SJCRH30 (cell line): ENCODE measurements at places on chromosomes 5 and 9. TPM values are rescaled to one million over a fixed set of nuclear protein-coding genes. Genes with fewer than 3 reads are reported as not detected.
A peak's percentile ranks its signal among the peaks of the same experiment; 100 is the strongest.

DNA sequence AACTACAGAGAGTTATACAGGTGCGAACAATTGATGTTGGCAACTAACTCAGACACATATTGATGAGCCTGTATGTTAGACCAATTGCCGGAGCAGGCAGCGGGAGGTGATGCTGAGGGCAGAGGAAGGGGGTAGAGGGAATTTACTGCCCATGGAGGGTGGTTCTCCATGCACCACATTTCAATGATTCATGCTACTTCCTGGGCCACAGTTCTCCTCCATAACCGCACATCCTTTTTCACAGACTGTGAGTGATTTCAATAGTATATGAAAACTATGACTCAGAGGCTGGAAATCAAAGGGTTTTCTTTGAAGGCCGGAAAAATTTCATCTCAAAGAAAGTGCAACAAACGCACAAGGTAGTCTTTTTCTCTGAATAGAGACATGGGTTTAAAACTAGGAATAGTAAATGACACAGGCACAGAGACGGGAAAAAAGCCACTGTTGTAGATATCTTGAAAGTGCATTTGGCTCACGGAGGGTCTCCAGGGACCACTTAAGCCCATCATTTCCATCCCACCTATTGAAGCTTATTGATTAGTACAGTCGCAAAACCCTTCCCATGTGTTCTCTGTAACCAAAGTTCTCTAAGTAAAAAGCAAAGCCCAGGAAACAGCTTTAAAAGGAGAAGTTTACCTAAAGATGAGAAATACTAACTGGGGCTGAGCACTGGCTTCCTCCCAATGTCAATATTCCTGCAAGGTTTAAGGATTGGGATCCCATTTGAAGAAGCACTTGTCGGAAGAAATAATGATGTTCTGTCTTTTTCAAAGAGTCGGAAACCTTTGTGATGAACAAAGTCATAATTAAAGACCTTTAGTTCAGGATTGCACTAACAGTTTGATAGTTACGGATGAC is 28.0 kb upstream of the ADAM19 start:
- no peak overlapping the region for H3K4me3 ChIP-seq
- DNase-seq, result no peak
- peak overlapping the region; percentile 21 for H3K27ac ChIP-seq
- H3K36me3 ChIP-seq, result no peaks in the 10 kb centered on the region
- H3K4me1 ChIP-seq, result peaks cover 3% of the 10 kb centered on the region; the same call in 1 of the 2 replicates
- no peaks in the 10 kb centered on the region for H3K27me3 ChIP-seq

GRCh38 chr9:84412654-84413053 is 72.1 kb upstream of the SLC28A3 start:
- DNase-seq, result no peak
- no peak overlapping the region for H3K4me3 ChIP-seq
- no peak overlapping the region for H3K27ac ChIP-seq
- H3K36me3 ChIP-seq, result no peaks in the 10 kb centered on the region
- H3K4me1 ChIP-seq, result no peaks in the 10 kb centered on the region
- peaks cover 10% of the 10 kb centered on the region; the same call in 1 of the 2 replicates for H3K27me3 ChIP-seq

PKD2L2 gene
- not detected in 2 replicates for total RNA-seq

DNA sequence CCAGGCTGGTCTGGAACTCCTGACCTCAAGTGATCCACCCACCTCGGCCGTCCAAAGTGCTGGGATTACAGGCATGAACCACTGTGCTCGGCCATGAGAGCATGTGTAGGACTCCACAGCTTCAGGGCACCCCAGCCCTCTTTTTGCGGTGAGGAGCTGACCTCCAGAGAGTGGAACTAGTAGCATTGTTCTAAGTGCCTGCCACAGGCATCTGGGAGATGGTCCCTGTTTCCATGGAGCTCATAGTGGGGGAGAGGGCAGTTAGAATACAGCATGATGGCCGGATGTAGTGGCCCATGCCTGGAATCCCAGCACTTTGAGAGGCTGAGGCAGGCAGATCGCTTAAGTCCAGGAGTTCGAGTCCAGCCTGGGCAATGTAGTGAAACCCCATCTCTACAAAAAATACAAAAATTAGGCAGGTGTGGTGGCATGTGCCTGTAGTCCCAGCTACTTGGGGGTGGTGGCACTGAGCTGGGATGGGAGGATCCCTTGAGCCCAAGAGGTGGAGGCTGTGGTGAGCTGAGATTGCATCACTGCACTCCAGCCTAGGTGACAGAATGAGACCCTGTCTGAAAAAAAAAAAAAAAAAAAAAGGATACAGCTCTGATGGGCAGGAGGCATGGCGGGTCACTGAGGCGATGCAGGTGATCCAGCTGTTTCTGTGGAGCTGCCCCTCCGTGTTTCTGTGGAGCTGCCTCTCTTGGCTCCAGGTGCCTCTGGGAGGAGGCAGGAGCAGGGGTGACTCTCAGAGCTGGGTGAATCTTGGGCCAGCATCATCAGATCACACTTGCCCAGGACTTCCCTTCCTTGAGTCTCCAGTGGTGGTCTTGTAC is 4.2 kb downstream of the ASS1 start:
- no peaks in the 10 kb centered on the region for H3K27me3 ChIP-seq
- H3K4me1 ChIP-seq, result peaks cover 56% of the 10 kb centered on the region
- no peaks in the 10 kb centered on the region for H3K36me3 ChIP-seq
- no peak overlapping the region for H3K4me3 ChIP-seq
- H3K27ac ChIP-seq, result no peak overlapping the region; the same call in 1 of the 2 replicates
- no peak for DNase-seq

DNA sequence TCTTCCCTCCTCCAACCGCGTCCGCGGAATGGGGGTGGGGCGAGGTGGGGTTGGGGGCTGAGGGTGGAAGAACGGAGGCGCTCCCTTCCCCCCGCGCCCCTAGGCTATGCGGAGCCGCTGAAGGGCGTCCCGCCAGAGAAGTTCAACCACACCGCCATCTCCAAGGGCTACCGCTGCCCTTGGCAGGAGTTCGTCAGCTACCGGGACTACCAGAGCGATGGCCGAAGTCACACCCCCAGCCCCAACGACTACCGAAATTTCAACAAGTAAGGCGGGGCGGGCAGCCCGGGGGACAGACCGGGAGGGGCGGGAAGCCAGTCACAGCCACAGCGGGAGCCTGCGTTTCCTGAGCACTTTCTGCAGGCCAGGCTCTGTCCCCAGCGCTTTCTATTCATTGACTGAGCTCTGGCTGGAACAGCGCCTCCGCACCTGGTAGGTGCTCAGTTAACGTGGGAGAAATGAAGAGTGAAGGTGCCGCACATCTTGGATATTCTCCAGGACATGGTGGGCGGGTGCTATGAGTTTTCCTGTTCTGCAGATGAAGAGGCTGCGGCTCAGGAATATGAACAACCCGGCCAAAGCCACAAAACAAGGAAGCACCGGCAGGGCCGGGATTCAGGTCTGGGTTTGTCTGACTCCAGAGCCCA is 11.3 kb downstream of the MYOZ3 start:
- peaks cover 2% of the 10 kb centered on the region; the same call in 1 of the 2 replicates for H3K27me3 ChIP-seq
- H3K4me1 ChIP-seq, result peaks cover 6% of the 10 kb centered on the region; the same call in 1 of the 2 replicates
- H3K4me3 ChIP-seq, result no peak overlapping the region
- no peak for DNase-seq
- H3K27ac ChIP-seq, result no peak overlapping the region

- H3K4me3 ChIP-seq, result no peak overlapping the region
- no peak for DNase-seq
- no peaks in the 10 kb centered on the region for H3K27me3 ChIP-seq
- H3K4me1 ChIP-seq, result no peaks in the 10 kb centered on the region
- no peak overlapping the region for H3K27ac ChIP-seq
- H3K36me3 ChIP-seq, result no peaks in the 10 kb centered on the region
Observed at GRCh38 chr5:138726848-138727247, 26.4 kb upstream of the CTNNA1 start.

DNA sequence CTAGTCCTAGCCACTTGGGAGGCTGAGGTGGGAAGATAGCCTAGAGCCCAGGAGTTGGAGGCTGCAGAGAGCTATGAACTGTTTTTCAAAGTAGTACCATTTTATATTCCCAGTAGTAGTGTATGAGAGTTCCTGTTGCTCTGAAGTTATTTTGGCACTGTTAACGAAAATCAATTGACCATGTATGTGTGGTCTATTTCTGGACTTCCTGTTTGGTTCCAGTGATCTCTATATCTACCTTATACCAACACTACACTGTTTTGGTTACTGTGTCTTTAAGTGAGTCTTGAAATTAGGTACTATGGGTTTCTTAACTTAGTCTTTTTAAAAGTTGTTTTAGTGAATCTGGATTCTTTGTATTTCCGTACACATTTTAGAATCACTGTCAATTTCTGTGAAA is 13.6 kb downstream of the SLF1 start:
- H3K4me3 ChIP-seq, result no peak overlapping the region
- H3K36me3 ChIP-seq, result peaks cover 66% of the 10 kb centered on the region
- no peak overlapping the region for H3K27ac ChIP-seq
- DNase-seq, result no peak
- no peaks in the 10 kb centered on the region for H3K27me3 ChIP-seq

DNA sequence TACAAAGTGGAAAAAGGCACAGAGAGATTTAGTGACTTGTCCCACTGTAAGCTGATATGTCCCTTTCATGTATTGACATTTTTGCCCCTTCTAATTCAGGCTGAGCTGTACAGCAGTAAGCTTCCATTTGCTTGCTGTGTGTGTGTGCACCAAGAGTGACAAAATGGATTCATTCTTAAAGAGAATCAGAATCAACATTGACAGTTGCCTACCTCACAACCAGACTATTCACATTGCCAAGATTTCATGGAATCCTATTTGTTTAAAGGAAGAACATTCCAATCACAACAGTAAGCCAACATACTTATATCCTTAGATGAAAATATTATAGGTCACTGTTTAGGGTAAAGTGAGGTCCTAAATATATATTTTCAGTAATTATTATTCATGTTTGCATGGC is 102.6 kb downstream of the TMEM232 start:
- H3K4me3 ChIP-seq, result no peak overlapping the region
- no peak for DNase-seq
- no peaks in the 10 kb centered on the region for H3K27me3 ChIP-seq
- H3K36me3 ChIP-seq, result no peaks in the 10 kb centered on the region

- peaks cover 6% of the 10 kb centered on the region; the same call in 1 of the 2 replicates for H3K4me1 ChIP-seq
- no peaks in the 10 kb centered on the region for H3K27me3 ChIP-seq
- H3K4me3 ChIP-seq, result no peak overlapping the region
Observed at GRCh38 chr5:128782446-128782845, 182.8 kb upstream of the SLC27A6 start.

NHP2 gene
- total RNA-seq, result 277 and 303 TPM in 2 replicates

DNA sequence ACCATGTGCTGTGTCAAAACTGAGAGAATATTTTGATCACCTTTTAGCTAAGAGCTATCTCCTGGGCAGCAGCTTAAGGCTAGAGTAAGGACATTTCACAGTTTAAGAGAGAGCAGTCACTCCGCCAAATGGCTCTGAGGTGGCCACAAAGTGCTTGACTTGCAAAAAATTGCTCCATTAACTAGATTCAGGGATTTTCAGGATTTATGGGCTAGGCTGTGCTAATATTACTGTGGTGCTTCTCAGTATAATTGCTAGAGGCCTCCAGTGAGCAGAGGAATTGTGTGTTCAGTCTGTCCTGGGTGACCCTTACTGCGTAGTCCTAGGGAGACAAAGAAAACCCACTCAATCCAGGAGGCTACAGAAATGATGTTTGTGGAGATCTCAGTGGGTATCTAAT is 65.2 kb downstream of the PALM2AKAP2 start:
- no peaks in the 10 kb centered on the region; the same call in 1 of the 2 replicates for H3K36me3 ChIP-seq
- H3K4me3 ChIP-seq, result no peak overlapping the region
- no peak for DNase-seq

TSC1 gene
- total RNA-seq, result 40.5 and 44.5 TPM in 2 replicates

KCNIP1 gene
- total RNA-seq, result 0.81 and 1.4 TPM in 2 replicates

- peak overlapping the region; percentile 91 for H3K4me3 ChIP-seq
- peak overlapping the region; percentile 85 for H3K27ac ChIP-seq
- DNase-seq, result peak; percentile 19
- no peaks in the 10 kb centered on the region for H3K36me3 ChIP-seq
Observed at GRCh38 chr9:110257097-110257841, 962 bp upstream of the TXN start.

DNA sequence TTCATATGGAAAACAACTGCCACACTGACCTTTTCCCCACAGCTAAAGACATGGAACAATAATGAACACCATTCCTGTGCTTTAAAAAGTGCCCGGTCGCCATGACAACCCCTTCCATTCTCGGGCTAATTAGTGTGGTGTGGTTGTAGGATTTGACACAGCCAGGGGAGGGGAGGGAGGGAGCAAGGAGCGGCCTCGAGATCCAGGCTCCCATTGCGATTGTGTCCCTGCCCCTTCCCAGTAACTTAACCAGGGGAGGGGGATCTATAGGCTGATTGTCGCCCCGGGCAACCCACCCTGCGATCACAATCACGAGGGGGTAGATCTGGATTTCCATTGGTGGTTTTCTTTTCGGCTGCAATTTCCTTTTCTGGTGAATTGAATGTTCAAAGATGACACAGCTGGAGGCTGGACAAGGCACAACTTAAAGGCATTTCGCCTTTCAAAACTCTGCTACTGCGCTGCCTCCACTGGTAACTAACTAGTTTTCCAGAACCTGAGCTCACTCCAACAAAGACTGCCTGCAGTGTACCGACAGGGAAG is 96.7 kb upstream of the RETREG1 start:
- no peaks in the 10 kb centered on the region for H3K27me3 ChIP-seq
- no peak for DNase-seq
- H3K4me3 ChIP-seq, result peak overlapping the region; percentile 12; the same call in 1 of the 2 replicates
- H3K27ac ChIP-seq, result no peak overlapping the region
- no peaks in the 10 kb centered on the region for H3K36me3 ChIP-seq
- peaks cover 6% of the 10 kb centered on the region for H3K4me1 ChIP-seq

CAVIN4 gene
- total RNA-seq, result 5.4 and 7.1 TPM in 2 replicates

- no peaks in the 10 kb centered on the region for H3K36me3 ChIP-seq
- DNase-seq, result no peak
- H3K27ac ChIP-seq, result no peak overlapping the region
- H3K4me1 ChIP-seq, result no peaks in the 10 kb centered on the region
Observed at GRCh38 chr9:71120501-71121247, 747 bp downstream of the TRPM3 start.

ANKRD31 gene
- 0.12 and 0.13 TPM in 2 replicates for total RNA-seq

- no peaks in the 10 kb centered on the region for H3K36me3 ChIP-seq
- no peak for DNase-seq
- H3K4me3 ChIP-seq, result no peak overlapping the region
- no peak overlapping the region for H3K27ac ChIP-seq
- no peaks in the 10 kb centered on the region; the same call in 1 of the 2 replicates for H3K27me3 ChIP-seq
Observed at GRCh38 chr5:73178265-73178664, 5.3 kb downstream of the TMEM174 start.

GRCh38 chr9:131394464-131395156 is 724 bp downstream of the PRRC2B start:
- peak overlapping the region; percentile 73 for H3K27ac ChIP-seq
- peaks cover 25% of the 10 kb centered on the region for H3K36me3 ChIP-seq
- peak overlapping the region; percentile 100 for H3K4me3 ChIP-seq
- H3K27me3 ChIP-seq, result no peaks in the 10 kb centered on the region
- peak; percentile 50 for DNase-seq
- peaks cover 20% of the 10 kb centered on the region for H3K4me1 ChIP-seq

HTR4 gene
- 0.06 TPM in 1 of 2 replicates, not detected in the other for total RNA-seq

GRCh38 chr5:110932755-110933488 is 138.6 kb upstream of the TSLP start:
- DNase-seq, result no peak
- H3K4me1 ChIP-seq, result no peaks in the 10 kb centered on the region
- no peak overlapping the region for H3K4me3 ChIP-seq
- H3K36me3 ChIP-seq, result no peaks in the 10 kb centered on the region
- H3K27ac ChIP-seq, result no peak overlapping the region
- no peaks in the 10 kb centered on the region for H3K27me3 ChIP-seq

TRIM41 gene
- total RNA-seq, result 15.2 and 17.8 TPM in 2 replicates

C9 gene
- total RNA-seq, result not detected in 2 replicates

PRUNE2 gene
- 24.5 and 25.0 TPM in 2 replicates for total RNA-seq

GRCh38 chr9:133200631-133201030 is 8.4 kb downstream of the OBP2B start:
- no peak for DNase-seq
- H3K27me3 ChIP-seq, result peaks cover 27% of the 10 kb centered on the region
- no peaks in the 10 kb centered on the region for H3K4me1 ChIP-seq
- no peaks in the 10 kb centered on the region for H3K36me3 ChIP-seq
